Bronchial epithelial cell (primary cell): ENCODE measurements at places on chromosomes 7 and 10. TPM values are rescaled to one million over a fixed set of nuclear protein-coding genes. Genes with fewer than 3 reads are reported as not detected.

DNA sequence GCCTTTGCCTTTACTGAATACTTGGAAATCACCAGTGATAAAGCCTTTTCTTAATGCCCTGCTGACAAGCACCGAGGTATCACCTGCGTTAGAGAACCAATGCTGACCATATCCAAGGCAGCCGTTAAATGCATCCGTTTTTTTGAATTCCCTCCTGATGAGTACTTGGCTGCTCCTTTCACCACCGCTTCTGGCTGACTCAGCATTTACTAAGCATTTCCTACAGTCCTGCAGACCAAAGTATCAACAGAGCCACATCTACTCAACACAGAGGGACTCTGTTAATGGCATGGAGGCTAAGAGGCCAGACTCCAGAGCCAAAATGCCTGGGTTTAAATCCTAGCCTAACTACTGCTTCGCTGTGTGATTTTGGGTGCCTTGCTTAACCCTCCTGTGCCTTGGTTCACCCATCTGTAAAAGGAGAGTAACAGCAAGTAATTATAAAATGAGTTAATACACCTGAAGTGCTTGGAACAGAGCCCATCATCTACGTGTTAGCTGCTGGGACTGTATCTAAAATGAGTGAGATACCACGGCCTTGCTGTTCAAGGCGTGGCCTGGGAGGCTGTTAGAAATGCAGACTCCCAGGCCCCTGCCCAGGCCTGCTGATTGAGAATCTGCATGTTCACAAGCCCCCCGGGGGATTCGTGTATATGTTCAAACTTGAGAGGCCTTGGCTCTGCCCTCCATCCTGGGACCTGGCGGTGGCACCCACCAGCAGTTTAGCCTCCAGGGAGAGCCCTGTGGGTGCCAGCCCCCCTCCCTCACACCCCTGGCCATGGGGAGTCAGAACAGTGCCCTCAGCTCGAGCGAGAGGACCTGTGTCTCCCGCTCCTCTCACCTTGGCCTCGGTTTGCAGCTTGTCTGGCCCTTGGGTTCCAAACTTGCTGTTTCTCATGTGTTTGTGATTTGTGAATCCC lies 30.8 kb upstream of the EFCAB10 start:
- peak; percentile 3 for DNase-seq

- peak; percentile 57 for DNase-seq
Observed at GRCh38 chr10:79067241-79068202, 1.2 kb upstream of the ZMIZ1 start.

GRCh38 chr7:129055861-129056464 lies 1.1 kb upstream of the TNPO3 start:
- no peak for DNase-seq

DNA sequence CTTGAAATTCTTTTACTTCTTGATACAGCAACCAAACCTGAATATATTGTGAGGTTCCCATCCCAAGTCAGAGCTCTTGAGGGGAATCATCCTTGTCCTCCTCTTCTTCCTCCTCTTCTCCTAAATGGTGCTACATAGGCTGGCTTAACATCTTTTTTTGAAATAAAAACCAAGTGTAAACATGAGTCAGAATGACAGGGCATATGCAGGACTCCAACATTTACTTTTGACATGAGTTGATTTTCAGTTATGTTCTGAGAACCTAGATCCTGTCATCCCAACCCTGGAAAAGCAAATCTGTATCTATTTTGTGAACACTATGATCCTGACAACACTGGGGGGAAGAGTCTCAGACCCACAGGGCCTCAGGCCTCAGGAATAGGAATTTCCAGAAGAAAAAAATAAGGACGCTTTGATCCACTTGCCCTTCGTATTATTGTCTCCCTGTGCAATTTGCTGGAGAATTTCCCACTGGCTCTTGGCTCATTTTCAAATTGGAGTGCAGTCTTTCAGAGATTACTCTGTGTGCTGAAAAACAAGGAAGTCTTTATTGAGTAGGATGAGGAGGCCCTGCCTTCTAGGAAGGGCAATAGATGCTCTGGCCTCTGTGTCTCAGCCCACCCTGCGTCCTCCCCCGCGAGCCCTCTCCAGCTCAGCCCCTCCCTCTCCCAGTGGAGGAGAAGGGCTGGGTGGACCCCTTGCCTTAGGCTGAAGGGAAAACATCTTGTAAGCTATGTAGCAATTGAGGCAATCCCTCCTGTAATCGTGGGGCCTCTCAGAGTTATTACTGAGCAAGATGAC lies 121.6 kb downstream of the CREB5 start:
- DNase-seq: peak; percentile 68

DNA sequence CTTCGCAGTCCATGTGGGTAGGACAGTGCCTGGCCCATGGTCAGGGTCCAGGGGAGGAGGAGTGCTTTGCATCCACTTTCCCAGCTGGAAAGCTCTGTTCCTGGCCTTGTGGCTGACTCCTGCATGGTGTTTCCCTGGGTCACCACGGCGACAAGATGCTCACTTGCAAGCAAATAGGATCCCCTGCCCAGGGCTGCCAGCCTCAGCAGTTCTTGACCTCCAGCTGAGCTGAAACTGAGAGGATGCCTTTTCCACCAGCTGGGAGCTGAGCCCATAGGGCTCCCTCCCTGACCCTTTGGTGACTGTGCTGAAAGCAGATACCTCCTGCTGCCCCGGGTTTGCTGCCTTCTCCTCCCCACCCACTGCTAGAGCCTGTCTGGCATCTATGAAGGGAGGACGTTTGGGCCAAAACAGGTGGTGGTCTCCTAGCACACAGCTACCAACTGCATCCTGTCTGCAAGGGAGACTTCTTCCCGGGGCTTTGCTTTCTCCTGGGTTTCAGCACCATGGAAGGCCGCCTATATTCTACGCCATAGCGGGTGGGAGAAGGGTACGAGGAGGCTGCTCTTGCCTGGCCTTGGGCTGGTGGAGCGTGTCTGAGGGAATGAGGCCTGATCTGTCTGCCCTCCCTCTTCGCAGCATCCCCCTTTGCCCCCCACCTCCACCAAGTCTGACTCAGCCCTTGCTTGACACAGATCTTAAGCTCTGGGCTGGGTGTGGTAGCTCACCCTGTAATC lies 34.4 kb downstream of the UBTD1 start:
- DNase-seq: no peak

DNA sequence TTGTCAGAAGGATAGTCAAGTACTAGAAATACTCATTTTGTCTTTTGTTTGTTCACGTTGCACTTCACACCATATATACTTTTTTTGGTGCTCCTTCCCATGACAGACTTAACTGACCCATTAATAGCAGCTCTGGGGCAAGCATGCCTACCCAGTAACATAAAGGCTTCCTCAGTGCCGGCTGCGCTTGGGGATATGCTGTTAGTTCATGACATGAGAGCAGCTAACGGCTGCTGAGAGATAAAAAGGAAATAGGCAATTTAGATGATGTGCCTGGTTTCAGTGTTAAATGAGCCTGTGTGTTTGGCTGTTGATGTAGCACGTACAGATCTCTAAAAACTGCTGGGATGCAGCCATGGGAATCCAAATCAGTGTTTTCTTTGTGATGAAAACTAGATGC lies 86.4 kb downstream of the TAX1BP1 start:
- no peak for DNase-seq

GRCh38 chr10:97030894-97031293 lies 154.9 kb downstream of the SLIT1 start:
- DNase-seq: no peak

GRCh38 chr7:68432585-68432984 lies 1165.7 kb upstream of the AUTS2 start:
- no peak for DNase-seq

GRCh38 chr10:71036297-71036966 lies 148.1 kb upstream of the PCBD1 start:
- DNase-seq: no peak

The GIMAP8 gene
- total RNA-seq: under 0.01 TPM in 2 replicates

The GTF2IRD2 gene
- 1.6 and 2.7 TPM in 2 replicates for total RNA-seq

- DNase-seq: peak; percentile 22
Observed at GRCh38 chr7:21526007-21526406, 16.8 kb upstream of the DNAH11 start.

The CALD1 gene
- total RNA-seq: 71.3 and 102 TPM in 2 replicates

GRCh38 chr7:141712603-141713255 lies 4.6 kb downstream of the WEE2 start:
- DNase-seq: no peak

DNA sequence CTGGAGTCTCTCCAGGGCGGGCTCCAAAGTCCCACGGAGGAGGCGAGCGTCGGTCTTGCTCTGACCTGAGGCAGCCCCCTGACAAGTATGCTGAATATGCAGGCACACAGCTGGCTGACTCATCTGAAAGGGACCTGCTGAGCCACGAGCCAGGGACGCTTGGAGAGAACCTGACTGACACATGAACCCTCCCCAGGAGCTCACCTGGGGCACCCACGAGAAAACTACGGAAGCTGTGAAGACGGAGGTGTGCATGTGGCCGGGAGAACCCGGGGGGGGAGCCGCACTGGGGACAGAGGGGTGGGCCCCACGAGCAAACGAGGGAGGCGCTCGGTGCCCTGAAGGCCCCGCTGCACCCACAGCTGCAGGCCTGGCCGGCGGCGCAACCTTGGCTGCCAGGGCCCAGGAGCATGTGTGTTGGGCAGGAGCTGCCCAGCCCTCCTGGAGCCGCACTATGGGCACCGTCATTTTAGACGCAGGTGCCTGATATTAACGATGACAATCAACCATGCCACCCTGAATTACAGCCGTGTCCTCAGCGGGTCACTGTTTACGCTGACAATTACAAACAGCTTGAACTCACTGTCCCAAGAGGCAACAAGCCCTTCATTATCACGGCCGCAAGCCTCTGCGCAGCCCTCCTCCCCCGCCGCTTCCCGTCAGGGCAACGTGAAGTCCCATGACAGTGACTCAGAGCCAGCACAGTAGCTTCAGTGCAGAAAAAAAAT lies 64.7 kb downstream of the DIP2C start:
- peak; percentile 38 for DNase-seq

DNA sequence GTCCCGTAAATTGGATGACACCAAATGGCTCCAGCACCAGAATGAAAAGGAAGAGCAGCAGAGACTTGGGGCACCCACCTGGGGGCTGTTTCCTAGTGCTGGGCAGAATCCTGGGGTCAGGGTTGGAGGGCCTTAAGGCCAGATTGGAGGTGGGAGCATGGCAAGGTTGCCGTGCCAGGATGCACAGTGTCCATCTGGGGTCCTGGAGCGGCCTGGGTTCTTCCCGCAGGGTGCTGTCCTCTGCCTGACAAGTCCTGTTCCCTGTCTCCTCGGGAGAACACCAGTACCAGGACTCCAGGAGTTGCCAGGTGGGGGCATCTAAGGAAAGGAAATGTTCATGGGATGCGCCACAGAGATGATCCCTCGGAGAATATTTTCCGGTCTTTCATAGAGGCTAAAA lies 42.8 kb downstream of the MGMT start:
- DNase-seq: no peak

GRCh38 chr7:17016402-17017010 lies 134.7 kb upstream of the AGR3 start:
- no peak for DNase-seq

The CTTNBP2 gene
- 0.26 and 0.38 TPM in 2 replicates for total RNA-seq

The TMEM225B gene
- 0.53 and 0.77 TPM in 2 replicates for total RNA-seq

The IGF2BP3 gene
- total RNA-seq: 4.6 and 12.4 TPM in 2 replicates

The ZNF138 gene
- total RNA-seq: 3.4 and 6.0 TPM in 2 replicates

The CYP2C19 gene
- 0.26 and 1.2 TPM in 2 replicates for total RNA-seq

GRCh38 chr7:111026806-111027205 lies 64.1 kb upstream of the LRRN3 start:
- DNase-seq: no peak

The FKBP9 gene
- total RNA-seq: 468 and 571 TPM in 2 replicates

The AMPH gene
- total RNA-seq: not detected in 2 replicates

The DNAJB12 gene
- 21.6 and 26.6 TPM in 2 replicates for total RNA-seq

The TRIM73 gene
- total RNA-seq: 0.38 and 0.79 TPM in 2 replicates

The SLC18A3 gene
- not detected in 2 replicates for total RNA-seq

- peak; percentile 94 for DNase-seq
Observed at GRCh38 chr7:88289564-88290025, 17.1 kb downstream of the STEAP4 start.

The HPS1 gene
- total RNA-seq: 15.8 and 26.9 TPM in 2 replicates

GRCh38 chr10:4243651-4244050 lies 458.6 kb upstream of the KLF6 start:
- DNase-seq: peak; percentile 97

DNA sequence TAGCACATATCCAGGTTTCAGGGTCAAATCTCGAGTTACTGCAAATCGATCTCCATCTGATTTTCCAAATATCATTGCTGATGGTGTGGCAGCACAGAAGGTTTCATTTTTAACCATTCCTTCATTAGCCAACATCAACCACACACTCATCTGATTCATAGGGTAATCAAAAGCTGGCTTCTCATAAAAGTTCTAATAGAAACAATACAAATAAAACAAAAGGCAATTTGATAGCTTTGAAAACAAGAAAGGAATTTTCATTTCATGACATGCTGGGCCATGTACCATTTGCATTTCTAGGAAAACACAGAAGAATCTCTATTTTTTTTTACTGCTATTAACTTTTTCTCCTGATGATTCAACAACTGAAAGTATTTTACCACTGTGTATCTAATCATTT lies 147.7 kb upstream of the SLC26A5 start:
- DNase-seq: peak; percentile 51

The MDFIC gene
- 8.7 and 9.7 TPM in 2 replicates for total RNA-seq

The MYO1G gene
- 0.13 and 0.26 TPM in 2 replicates for total RNA-seq

The FAM25A gene
- 4.7 and 30.6 TPM in 2 replicates for total RNA-seq

The TFR2 gene
- total RNA-seq: 0.13 TPM in 1 of 2 replicates, not detected in the other

DNA sequence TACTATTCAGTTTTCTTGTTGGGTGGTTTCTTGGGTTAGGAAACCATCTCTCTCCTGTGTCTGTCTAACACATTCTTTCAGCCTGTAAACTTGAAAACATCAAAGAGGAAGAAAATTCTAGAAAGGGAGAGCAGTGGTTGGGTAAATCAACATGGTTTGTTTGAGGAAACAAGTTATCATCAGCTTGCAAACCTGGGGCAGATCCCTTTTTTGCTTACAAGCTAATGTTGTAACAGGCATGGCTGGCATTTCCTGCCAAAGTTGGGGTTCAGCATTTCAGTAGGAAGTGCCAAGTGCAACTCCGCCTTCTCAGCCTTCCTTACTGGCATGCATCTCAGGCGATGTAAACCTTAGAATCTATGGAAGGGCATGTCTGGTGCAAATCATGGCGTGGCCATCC lies 112.6 kb downstream of the EEPD1 start:
- DNase-seq: peak; percentile 25

GRCh38 chr10:23060918-23061317 lies 34.5 kb upstream of the MSRB2 start:
- DNase-seq: no peak
